ENCODE measurements at places on chromosomes 16 and 17. TPM values are rescaled to one million over a fixed set of nuclear protein-coding genes. Genes with fewer than 3 reads are reported as not detected.

The RNF222 gene
- polyA plus RNA-seq = 0.10 TPM

The CRISPLD2 gene
- 31.4 TPM for polyA plus RNA-seq

DNA sequence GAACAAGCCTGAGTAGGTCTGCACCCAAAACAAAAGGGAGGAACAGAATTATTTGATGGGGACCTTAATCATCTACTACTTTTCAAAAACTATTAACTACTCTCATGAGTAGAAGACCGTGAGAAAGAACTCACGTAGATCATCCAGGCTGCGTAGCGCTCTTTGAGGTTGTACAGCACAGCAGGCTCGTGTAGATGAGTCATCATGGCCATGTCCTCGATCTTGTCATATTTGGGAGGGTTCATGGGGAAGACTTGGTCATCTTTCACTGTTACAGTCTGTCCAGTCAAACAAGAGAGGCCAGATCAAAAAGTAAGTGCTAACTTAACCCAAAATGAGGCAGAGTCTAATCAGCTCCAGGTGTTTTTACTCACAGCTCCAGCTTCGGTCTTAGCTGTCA is 2.3 kb downstream of the MYH1 start:
- no peaks in the 10 kb centered on the region for H3K4me1 ChIP-seq
- no peak for DNase-seq
- no peaks in the 10 kb centered on the region for H3K36me3 ChIP-seq
- no peak overlapping the region for H3K4me3 ChIP-seq
- H3K27ac ChIP-seq = no peak overlapping the region

DNA sequence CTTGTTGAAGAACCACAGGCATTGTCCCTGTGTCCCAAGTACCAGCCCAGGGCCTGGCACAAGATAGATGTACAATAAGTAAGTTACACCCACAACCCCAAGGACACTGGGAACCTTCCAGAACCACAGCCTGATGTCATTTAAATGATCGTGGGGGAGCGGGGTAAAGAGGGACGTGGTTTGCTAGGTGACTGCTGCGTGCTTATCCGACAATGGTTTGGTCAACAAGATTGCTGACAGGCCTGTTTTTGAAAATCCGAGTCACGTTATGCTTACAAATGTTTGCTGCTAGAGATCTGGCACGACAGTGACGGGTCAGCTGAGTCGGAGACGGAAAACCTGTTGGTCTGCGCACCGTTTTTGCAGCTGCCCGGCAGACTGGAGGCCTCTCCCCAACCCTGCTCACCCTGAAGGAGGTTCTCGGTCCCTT is 22.8 kb downstream of the COTL1 start:
- no peaks in the 10 kb centered on the region for H3K27me3 ChIP-seq
- peak overlapping the region; percentile 95 for H3K27ac ChIP-seq
- H3K36me3 ChIP-seq = no peaks in the 10 kb centered on the region

The SYCE1L gene
- 6.0 TPM for polyA plus RNA-seq

GRCh38 chr17:6711681-6712057 is 1.5 kb downstream of the SLC13A5 start:
- no peak overlapping the region for H3K27ac ChIP-seq
- no peaks in the 10 kb centered on the region for H3K4me1 ChIP-seq
- H3K4me3 ChIP-seq = no peak overlapping the region
- DNase-seq = no peak
- H3K27me3 ChIP-seq = peaks cover 8% of the 10 kb centered on the region

The CDK5R1 gene
- 1.3 TPM for polyA plus RNA-seq

GRCh38 chr16:11757671-11758545 is 15.3 kb upstream of the TXNDC11 start:
- H3K27ac ChIP-seq = no peak overlapping the region
- H3K4me1 ChIP-seq = peaks cover 3% of the 10 kb centered on the region
- peak; percentile 91 for DNase-seq
- no peaks in the 10 kb centered on the region for H3K27me3 ChIP-seq

The ZG16B gene
- polyA plus RNA-seq = 19.9 TPM

The CCL3 gene
- 4.9 TPM for polyA plus RNA-seq
